ENCODE measurements at places on chromosomes 13 and 19.

GRCh38 chr19:44313231-44313630 lies 8.4 kb upstream of the ZNF235 start:
- DNase-seq = no peak

- no peak for DNase-seq
Observed at GRCh38 chr13:74103196-74103595, 31.0 kb downstream of the KLF12 start.

- DNase-seq = no peak
Observed at GRCh38 chr13:89936256-89936655, 1411.2 kb upstream of the MIR17HG start.

DNA sequence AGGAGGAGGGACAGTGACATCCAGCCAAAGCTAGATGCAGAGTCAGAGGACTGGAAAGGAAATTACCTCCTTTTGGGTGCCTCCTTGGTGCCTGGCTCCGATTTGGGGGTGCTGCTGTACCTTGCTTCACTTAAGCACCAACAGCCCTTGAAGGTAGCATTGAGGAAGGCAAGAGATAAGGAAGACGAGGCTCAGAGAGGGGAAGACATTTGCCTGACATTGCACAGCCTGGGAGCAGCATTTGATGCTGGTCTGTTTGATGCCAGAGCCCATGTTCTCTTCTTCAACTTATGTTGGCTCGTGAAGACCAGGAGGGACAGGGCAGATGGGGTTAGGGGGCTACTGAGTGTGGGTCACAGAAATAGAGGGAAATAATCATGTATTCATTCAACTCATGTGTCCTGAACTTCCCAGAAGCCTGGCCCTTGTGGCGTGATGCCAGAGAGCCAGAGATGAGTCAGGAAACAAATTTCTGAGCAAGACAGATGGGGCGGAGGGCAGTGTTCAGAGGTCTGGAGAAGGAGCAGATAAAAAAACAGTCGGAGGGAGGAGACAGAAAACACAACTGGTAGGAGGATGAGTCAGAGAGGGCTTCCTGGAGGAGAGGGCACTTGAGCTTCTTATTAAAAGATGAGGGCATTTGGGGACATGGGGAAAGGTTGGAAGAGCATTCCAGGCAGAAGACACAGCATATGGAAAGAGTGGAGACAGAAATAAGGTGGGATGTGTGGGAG lies 3.0 kb upstream of the C19orf81 start:
- no peak for DNase-seq

DNA sequence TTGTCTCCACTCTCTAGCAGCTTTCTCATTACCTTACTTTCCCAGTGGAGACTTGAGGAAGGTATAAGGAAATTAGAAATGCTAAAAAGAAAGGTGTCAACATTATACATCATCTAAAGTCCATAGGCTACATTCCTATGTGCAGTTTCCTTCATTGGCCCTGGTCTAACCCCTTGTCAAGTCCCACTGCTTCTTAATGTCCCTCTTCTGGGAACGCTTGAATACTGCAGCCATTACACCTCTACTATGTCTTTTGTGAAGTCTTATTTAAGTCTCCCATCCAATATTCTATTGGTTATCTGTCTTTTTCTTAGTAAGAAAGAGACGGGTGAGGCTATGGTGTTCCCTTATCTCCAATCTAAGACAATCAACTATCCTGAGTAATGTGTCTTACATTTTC lies 332.6 kb upstream of the TMTC4 start:
- no peak for DNase-seq

DNA sequence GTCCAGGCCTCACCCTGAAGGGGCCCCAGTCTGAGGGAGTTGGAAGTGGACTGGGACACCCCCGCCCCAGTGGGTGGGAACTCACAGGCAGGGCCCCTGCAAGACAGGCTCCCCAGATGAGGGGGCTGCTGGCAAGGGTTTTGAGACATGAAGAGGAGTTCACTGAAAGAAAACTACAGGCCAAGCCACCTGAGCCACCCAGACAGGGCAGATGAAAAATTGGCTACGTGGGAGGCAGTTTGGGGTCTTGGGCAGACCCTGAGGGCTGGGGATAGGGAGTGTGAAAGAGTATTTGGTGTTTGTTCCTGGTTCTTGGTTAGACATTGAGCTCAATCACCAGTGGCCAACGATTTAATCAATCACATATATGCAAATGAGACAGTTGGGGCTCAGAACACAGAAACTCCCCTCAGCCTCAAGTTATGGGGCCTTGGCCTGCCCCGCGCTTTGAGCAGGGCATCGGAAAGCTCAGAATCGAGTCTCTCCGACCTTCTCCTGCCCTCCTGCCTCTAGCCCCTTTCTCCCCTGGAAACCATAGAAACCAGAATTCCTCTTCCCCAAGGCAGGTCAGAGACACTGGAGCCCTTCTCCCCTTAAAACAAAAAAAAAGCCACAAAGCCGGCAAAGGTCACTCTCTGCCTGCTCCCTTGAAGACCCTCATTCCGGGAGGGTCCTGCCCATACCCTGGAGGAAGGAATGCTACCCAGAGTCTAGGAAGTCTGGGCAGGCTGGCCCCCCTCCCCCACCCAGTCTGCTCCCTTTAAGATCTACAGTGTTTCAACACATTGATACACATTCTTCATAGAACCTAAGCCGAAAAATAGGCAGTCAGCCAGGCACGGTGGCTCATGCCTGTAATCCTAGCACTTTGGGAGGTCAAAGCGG lies 1.3 kb upstream of the ISYNA1 start:
- DNase-seq = peak; percentile 64

GRCh38 chr19:53332484-53332883 lies 1.1 kb upstream of the ZNF845 start:
- DNase-seq = no peak

GRCh38 chr19:22607653-22608430 lies 26.3 kb upstream of the ZNF492 start:
- no peak for DNase-seq

DNA sequence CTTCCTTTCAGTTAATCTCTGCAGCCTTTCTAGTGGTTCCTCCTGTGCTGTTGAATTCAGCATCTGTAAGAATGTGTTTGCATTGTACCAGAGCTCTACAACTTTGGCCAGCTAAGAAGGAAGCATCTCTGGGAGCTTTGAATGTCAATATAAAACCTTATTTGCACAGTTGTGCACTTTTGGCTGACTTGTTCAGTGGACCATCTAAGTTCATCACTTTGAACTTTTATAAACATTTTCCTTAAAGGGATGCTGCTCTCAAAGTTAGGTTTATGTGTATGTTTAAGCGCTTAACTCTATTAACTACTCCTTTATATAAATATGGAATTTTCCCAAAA lies 15.6 kb downstream of the POLR1D start:
- DNase-seq = no peak

GRCh38 chr13:29845440-29846056 lies 4.9 kb downstream of the UBL3 start:
- no peak for DNase-seq
